Pons (tissue), 1 donor: ENCODE measurements at places on chromosomes 13 and 19.

GRCh38 chr19:48867746-48868113, 687 bp downstream of the PLEKHA4 start:
- no peak for DNase-seq

DNA sequence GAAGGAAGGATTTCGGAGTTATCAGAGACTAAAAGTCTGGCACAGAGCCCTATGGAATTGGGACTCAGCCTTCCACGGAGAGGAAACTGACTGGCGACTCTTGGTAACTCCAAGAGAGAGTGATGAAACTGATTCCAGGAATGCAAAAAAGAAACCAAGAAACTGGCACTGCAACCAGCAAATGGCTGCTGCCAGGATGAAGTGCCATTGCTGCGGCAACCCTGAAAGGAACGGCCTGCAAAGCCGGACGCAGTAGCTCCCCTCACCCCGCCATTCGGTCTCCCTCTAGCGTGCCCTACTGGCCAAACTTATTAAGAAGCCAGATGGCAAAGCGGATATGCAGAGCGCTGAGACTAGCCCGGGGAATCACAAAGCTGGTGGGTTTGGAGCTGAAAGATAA, 236.0 kb downstream of the PCDH9 start:
- peak; percentile 97 for DNase-seq

GRCh38 chr19:44647144-44647543, 3.4 kb downstream of the PVR start:
- DNase-seq, result no peak

DNA sequence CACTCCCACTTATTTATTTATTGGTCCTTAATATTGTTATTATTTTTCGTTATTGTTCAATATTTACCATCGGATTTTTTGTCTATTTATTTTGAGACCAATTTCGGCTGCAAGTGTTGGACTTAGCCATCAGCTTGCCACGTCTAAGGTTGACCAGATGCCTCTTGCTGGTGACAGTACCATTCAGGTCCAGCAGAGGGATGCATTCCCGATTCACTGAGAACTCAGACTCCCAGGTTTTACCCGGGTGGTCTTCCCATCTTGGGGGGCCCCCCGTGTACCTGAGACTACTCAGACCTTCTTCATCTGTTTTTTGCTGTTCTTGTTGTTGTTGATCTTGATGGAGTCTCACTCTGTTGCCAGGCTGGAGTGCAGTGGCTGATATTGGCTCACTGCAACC, 1435.2 kb downstream of the UQCRFS1 start:
- DNase-seq, result no peak

DNA sequence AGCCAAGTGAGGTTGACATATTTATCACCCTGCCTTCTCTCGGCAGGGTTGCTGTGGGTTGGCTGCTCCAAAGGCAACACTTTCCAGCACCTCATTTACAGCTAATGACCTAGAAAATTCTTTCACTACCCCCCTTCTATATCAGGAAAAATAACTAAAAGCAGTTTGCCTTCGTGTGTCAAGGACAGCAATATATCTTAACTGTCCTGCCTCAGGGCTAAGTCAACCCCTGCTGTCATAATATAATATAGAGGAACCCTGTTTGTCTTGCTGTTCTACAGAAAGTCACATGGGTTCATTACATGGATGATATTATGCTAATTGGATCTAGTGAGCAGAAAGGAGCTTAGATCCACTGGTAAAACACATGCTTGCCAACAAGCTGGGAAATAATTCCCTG, 28.1 kb upstream of the USP12 start:
- no peak for DNase-seq

- no peak for DNase-seq
These were observed 6.0 kb upstream of the TNFSF11 start for GRCh38 chr13:42567906-42568305.

DNA sequence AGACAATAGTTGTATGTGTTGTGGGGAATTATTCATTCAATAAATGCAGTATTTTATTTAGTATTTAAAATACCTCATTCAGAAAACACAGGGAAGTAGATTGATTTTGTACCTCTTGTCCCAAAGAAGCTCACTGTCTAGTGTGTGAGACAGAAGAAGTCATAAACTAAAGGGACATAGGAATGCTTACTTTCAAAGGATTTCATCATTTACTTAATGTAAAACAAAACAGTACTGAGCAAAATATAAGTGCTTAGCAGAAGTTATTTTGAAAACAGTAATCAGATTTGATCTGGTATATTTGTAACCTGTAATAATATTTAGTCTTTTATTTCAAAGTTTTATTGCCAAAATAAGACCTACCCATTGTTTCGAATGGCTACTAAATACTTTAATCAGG, 117.9 kb downstream of the TDRD3 start:
- no peak for DNase-seq

DNA sequence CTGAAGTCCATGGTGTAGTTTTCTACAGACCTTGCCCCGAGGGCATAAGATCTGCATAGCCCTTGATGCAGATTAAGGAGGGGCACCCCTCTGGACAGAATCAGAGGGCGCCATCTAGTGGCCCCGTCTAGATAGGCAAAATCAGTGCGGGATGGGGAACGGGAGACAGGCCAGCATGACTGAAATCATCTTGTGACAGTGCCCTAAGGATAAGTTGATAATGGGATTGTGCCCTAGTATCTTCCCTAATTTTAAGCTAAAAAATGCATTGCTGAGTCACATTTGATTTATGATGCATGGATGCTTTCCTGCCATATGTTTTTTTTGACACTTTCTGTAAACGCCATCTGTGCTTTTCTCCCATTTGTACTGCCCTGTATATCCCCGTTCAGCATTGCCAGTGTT, 19.0 kb upstream of the GPI start:
- DNase-seq, result peak; percentile 87

- no peak for DNase-seq
These were observed 452.6 kb upstream of the KLF12 start for GRCh38 chr13:74586847-74587246.

GRCh38 chr13:88862095-88862620, 1191.0 kb downstream of the SLITRK5 start:
- no peak for DNase-seq

DNA sequence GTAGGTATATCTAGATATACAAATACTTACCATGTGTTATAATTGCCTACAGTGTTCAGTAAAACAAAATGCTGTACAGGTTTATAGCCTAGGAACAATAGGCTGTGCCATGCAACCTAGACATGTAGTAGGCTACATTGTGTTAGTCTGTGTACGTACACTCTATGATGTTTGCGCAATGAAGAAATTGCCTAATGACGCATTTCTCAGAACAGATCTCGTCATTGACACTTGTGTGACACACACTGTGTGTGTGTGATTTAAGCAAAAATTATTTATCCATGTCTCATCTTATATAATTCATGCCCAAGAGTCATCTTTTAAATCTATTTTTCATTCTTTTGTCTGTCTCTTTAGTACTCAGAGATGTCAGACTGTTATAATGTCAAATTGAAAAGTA, 1888.8 kb upstream of the PCDH20 start:
- no peak for DNase-seq

GRCh38 chr13:40640845-40641458, 25.5 kb downstream of the FOXO1 start:
- DNase-seq, result no peak

GRCh38 chr19:45528744-45529419, 21.6 kb downstream of the VASP start:
- DNase-seq, result no peak

GRCh38 chr13:28655561-28655960, 3.4 kb upstream of the POMP start:
- DNase-seq, result no peak

DNA sequence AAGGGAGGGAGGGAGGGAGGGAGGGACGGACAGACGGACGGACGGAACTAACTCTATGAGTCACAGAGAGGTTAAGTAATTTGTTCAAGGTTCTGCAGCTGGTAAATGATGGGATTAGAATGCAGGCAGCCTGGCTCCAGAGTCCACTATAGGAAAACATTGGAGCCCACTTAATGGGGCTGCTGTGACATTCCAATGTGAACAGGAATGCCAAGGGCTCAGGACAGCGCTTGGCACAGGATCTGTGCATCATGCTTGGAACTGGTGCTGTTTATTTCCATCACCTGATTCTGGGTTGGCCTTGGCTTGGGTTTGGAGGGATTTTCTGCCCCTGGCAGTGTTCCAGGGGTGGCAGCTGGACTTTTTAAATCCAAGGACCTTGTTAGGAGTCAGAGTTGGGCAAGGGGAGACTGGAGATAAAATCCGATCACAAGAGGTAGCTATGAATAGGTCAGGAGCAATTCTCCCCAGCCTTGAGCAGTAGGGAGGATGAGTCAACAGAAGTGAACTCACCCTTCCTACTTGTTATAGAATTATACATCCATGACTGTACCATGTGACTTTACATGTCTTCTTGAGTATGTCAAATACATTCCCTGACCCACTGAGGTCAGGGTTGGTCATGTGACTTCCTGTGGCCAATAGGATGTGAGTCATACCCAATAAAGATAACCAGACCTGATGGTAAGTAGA, 7.8 kb upstream of the HIF3A start:
- DNase-seq, result no peak

DNA sequence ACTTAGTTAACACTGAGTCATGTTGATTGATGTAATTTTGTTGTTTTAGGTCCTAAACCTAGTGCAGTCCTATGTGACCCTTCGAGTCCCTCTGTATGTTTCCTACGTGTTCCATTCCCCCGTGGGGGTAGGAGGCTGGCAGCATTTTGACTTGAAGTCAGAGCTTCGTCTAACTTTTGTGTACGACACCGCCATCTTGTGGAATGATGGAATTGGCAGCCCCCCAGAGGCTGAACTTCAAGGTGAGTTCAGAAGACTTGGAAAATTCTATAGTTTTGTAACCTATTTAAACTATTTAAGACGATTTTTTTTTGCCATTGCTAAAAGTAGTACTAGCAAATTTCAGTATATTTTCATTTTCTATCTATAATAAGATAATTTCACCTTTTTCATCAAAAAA, 117.9 kb downstream of the STOML3 start:
- DNase-seq, result peak; percentile 72

- no peak for DNase-seq
These were observed 472.8 kb upstream of the SGCG start for GRCh38 chr13:22707946-22708345.

DNA sequence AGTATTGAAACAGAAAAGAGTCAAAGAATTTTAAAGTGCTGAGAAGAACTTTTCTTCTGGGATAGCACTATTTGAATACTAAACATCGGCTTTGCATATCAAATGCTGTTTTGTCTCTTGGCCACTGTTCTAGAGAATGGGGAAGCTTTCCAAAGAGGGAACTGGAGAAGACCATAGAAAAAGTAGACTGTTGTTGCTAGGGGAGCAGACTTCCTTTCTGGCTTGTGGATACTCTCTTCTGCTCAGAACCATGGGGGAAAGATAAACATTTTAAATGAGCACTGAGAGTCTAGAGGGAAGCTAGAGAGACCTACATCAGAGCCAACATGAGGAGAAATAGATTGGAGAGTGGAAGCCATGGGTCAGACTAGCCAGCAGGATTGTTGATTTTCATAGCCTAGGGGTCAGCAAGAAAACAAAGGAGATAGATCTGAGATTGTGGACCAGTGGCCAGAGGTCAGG, 315.7 kb downstream of the KCTD12 start:
- DNase-seq, result peak; percentile 61

- DNase-seq, result peak; percentile 80
These were observed 35.9 kb downstream of the OXGR1 start for GRCh38 chr13:96958286-96958891.

DNA sequence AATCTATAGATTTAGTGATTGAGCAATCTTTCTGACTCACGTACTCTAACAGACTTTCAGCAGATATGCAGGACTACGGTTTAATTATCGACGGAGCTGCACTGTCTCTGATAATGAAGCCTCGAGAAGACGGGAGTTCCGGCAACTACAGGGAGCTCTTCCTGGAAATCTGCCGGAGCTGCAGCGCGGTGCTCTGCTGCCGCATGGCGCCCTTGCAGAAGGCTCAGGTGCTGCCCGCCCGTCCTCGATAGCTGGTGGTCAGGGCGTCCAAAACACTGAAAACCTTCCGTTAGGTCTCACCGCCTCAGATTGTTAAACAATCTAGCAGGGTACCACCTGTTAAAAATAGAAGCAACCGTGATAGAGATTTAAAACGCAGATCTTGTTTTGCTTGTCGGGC, 113.2 kb upstream of the MCF2L start:
- no peak for DNase-seq

DNA sequence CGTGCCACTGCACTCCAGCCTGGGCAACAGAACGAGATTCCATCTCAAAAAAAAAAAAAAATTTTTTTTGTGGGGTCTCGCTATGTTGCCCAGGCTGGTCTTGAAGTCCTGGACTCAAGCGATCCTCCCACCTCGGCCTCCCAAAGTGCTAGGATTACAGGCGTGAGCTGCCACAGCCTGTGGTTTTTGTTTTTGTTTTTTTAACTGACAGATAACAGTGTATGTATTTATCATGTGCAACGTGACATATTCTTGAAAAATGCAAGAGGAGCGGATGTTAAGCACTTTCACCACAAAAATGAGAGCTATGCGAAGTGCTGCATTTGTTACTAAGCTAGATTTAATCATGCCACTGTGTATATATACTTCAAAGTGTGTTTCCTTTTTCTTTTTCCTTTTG, 49.0 kb downstream of the ARHGEF18 start:
- no peak for DNase-seq

- peak; percentile 52 for DNase-seq
These were observed 1.0 kb downstream of the HIF3A start for GRCh38 chr19:46297700-46298478.
